SW480 (cell line): ENCODE measurements at places on chromosomes 16 and 17.

DNA sequence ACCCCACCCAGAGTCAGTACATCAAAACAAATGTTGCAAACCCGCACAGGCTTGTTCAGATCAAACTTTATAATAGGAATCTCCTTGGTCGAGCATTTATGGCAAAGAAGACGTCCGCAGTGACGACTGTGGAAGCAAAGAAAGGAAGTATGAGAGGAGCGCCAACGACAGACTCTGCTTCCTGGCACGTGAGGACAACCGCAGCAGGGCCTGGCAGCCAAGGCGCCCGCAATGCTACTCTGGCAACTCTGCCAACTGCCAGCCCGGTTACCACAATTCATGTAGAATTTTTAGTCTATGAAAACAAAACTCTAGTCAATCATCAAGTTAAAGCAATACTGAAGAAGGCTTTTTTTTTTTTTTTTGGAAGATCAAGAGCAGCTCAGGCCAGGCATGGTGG lies 24.8 kb downstream of the CYB5D2 start:
- DNase-seq, result no peak

GRCh38 chr17:7886227-7887037 lies 2.2 kb upstream of the CHD3 start:
- peak; percentile 40 for DNase-seq

GRCh38 chr16:21338537-21339268 lies 60.6 kb upstream of the CRYM start:
- DNase-seq, result no peak

DNA sequence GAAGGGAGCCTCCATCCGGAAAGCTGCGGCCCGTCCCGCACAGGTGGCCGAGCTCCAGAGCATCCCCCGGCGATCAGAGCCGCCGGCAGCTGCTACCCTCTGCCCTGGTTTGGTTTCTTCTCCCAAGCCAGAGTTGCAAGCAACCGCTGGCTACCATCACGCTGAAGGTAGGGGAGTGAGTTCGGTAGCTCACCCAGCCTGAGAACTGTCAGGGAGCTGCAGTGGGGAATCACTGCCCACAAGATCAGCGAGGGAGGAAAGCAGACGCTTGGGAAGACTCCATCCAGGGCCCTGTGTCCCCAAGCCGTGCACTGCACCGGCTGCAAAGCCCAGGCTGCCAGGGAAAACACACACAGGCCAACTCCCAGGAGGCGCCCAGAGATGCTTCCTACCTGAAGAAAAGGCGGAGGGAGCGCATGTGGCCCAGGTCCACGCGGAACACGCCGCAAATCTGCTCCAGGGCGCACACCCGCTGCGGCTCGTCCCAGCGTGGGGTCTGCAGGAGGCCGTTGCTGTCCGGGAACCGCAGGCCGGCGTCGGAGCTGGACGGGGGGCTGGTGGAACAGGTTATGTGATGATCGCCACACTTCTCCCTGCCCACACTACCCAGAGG lies 83.3 kb downstream of the TBC1D16 start:
- DNase-seq, result no peak

- peak; percentile 64 for DNase-seq
These were observed 59.4 kb upstream of the SIAH1 start for GRCh38 chr16:48444574-48444973.

DNA sequence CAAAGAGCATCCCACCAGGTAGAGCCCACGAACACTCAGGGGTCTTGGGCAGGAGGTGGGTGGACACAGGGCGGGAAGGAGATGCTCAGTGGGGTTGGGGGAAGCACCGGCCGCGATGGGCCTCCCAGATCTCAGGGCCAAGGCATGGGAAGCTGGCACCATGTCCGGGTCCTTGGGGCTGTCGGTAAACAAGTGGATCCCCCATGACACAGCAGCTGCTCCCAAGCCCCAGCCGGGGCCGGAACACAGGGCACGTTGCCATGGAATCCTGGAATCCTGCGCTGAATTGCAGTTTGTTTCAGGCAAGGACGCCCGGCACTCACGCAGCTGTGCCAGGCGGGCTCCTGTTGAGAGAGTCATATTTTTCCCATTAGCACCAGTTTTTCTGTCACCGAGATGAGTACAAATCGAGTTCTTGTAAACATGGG lies 23.0 kb upstream of the CHMP6 start:
- no peak for DNase-seq

GRCh38 chr17:41697122-41697962 lies 8.7 kb downstream of the EIF1 start:
- DNase-seq, result no peak

DNA sequence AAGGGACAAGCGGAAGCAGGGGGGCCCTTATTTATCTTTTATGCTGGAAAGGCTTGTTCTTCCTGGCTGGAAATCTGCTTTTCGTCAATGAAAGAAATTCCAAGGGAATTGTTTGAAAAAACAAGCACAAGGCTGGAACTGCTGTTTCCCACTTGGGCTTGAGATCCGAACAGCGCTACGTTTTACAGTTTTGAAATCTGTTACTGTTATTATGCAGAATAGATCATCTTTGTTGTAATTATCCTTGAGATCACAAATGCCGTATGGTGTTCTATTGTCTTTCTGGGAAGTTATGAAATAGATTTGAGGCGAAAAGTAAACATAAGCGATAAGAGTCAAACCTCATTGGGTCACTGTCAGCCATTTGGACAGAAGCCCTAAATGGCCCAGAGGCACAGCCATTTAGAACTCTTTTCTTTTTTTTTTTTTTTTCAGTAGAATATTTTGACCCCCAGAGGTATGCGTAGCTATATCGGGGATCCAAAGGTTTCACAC lies 223.3 kb downstream of the IRX3 start:
- no peak for DNase-seq

- no peak for DNase-seq
These were observed 549.2 kb upstream of the CDH11 start for GRCh38 chr16:65671071-65671470.

DNA sequence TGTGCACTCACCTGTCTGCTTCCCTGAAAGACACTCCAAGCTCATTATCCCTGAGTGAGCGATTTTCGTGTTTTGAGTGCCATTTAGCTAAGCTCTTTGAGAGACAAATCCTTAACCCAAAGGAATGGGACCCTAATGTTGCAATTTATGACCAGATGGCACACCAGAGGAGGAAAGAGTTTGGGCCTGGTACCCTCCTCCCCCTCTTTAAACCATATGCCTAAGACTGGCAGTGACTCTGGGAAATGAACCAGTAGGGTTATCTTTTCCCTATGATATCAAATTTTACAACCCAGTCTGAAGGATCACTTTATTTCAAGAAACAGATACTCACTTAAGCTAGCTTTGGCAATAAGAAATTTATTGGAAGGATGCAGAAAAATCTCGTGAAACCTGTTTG lies 550.4 kb downstream of the TOX3 start:
- DNase-seq, result no peak

DNA sequence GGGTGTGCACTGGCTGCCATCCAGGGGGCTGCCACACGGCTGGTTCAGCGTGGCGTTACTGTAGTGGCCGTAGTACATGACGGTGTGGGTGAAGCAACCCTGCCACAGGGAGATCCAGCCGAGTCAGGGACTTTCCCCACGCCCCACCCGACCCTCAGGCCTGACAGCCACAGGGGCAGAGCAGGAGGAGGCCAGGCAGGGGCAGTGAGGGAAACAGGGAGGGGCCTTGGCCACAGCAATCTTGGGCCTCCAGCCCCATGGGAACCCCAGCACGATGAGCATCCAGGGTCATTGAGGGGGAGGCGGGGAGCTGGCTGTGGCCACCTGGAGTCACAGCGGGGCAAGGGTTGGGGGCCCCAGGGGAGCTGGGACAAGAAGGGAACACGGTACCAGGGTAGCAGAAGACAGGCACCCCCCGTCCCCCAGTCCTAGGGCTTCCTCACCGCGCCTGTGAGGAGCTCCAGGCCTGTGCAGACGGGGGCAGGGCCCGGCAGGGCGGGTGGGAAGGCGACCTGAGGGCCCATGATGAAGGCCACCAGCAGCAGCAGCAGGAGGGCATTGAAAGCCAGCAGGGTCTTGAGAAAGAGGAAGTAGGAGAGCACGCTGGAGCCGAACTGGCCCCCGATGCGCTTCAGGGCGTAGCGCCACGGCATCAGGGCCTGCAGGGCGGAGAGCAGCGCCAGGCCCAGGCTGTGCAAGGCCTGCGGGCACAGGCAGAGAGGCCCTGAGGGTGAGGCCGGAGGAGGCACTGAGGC lies 4.3 kb downstream of the TMC6 start:
- no peak for DNase-seq

DNA sequence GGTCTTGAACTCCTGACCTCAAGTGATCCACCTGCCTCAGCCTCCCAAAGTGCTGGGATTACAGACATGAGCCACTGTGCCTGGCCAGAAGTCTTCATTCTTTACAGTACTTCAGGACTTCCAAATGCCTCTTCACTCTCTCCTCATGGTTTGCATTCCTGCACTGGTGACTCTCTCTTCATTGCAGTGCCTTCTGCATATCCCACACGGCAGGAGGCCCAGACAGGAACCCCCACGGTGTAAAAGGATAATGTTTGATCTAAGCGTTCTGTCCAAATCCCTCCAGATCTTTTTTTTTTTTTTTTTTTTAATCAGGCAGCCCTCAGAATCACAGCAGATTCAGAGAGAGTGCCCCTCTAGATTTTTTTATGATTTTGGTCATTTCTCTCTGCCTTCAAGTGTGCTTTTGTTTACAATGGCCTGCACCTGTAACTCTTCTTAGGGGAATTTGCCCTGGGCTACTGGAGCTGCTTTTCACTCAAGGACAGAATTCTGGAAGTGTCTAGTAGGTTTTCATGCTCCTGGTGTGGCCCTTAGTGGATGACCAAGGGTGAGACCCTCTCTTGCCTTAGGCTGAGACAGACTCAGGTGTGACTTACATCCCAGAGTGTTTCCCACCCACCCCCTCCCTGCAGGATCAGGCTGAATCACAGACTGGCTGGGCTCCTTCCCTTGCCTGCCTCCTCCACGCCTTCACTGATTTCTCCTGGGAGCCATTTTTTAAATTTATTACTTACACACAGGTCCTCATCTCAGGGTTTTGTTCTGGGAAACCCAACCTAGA lies 19.8 kb upstream of the NF1 start:
- DNase-seq, result no peak

DNA sequence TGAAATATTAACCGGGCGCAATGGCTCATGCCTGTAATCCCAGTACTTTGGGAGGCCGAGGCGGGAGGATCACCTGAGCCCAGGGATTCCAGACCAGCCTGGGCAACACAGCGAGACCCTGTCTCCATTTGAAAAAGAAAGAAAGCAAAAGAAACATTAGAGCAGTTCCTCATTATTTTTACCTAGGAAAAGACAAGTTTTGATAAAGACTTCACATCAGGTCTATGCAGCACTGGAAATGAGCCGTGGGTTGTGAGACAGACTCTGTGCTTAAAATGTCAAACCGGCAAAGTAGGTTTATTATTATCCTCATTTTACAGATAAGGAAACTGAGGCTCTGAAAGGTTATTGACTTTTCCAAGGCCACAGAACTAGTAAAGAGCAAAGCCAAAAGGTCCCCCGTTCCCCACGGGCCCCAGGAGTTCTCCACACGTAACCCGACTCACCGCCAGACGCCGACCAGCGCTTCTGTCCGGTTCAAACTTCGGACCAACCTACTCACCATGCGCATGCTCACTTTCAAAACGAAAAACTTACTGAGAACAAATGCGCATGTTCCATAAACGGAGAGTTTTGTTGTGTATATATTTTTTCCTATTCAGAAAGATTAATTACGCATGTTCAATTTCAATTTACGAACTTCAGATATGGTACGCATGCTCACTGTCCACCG lies 356 bp downstream of the TUBD1 start:
- no peak for DNase-seq

GRCh38 chr16:649631-650030 lies 466 bp downstream of the WDR90 start:
- DNase-seq, result no peak

GRCh38 chr17:68953340-68953997 lies 1.7 kb downstream of the ABCA8 start:
- DNase-seq, result no peak

GRCh38 chr16:65218348-65218747 lies 96.5 kb upstream of the CDH11 start:
- DNase-seq, result no peak

DNA sequence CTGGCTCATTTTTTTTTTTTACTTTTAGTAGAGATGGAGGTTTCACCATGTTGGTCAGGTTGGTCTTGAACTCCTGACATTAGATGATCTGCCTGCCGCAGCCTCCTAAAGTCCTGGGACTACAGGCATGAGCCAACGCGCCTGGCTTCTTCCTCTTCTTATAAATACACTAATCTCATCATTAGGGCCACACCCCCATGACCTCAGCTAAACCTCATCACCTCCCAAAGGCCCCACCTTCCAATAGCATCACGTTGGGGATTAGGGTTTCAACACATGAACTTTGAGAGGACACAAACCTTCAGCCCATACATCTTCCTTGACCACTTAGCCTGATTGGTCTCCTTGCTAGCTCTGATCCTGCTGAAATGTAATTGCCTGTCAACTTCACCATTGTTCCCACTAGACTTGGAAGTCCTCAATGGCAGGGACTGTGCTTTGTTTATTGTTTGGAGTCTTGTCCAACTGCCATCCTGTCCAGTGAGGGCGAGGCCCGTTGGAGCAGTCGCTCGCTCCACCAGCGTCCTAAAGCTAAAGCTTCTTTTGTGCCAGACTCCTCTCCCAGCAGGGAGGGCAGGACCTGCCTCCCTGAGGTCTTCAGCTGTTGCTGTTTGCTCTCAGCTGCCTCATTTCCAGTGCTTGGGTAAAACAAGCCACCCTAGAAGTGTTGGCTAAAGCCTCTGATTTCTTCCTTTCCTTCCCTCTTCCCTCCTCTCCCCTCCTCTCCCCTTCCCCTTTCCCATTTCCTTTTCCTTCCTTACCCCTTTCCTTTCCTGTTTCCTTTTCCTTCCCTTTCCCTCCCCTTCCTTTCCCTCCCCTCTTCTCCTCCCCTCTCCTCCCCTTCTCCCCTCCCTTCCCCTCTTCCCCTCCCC lies 85.3 kb downstream of the HAPSTR1 start:
- DNase-seq, result no peak

GRCh38 chr16:82808036-82808435 lies 181.3 kb downstream of the CDH13 start:
- no peak for DNase-seq

- no peak for DNase-seq
These were observed 105.7 kb upstream of the RBBP6 start for GRCh38 chr16:24433706-24434105.

DNA sequence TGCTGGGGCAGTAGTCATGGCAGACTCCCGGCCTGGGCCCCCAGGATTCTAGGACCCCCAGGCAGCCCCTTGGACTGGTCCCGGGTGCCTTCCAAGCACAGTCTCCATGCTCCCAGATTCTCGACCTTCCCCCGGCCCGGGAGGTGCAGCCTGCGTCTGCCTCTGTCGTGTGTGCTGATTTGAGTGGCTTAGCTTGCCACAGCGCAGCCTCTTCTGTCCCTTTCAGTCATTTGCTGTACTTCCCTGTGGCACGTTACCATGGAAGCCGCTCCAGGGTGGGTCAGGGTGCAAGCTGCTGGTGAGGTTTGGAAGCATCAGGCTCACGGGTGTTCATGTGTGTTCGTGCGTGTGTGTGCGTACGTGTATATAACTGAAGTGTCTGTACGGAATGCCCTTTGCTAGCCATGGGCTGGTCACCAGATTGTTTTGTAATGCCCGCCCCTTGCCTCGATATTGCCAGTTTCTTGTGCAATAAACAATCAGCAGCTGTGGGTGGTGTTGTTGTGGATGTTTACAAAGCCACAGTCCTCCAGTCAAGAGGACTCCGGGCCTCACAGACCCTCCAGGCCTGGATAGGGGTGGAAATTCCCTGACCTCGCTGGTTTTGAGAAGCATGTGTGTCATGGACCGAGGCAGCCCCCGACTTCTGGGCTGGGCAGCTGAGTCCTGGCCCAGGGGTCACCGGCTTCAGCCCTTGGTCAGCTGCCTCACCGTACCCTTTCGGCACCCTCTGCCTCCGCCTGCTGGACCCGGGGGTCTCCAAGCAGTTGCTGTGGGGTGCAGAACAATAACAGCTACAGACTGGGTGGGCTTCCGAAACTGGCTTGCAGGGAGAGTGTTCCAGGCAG lies 9.7 kb upstream of the CLEC18A start:
- no peak for DNase-seq
